Smooth muscle cell of the brain vasculature (primary cell): ENCODE measurements at places on chromosomes 3 and 15.

- DNase-seq = no peak
These were observed 62.4 kb downstream of the PBRM1 start for GRCh38 chr3:52623234-52623792.

GRCh38 chr15:30953731-30954378 is 37.6 kb downstream of the MTMR10 start:
- DNase-seq = peak; percentile 50

- no peak for DNase-seq
These were observed 316.4 kb downstream of the SOX2 start for GRCh38 chr3:182028081-182028480.

- no peak for DNase-seq
These were observed 64.7 kb upstream of the ACAD9 start for GRCh38 chr3:128814519-128815317.

- DNase-seq = peak; percentile 64
These were observed 32.7 kb downstream of the SMAD3 start for GRCh38 chr15:67097930-67098740.

DNA sequence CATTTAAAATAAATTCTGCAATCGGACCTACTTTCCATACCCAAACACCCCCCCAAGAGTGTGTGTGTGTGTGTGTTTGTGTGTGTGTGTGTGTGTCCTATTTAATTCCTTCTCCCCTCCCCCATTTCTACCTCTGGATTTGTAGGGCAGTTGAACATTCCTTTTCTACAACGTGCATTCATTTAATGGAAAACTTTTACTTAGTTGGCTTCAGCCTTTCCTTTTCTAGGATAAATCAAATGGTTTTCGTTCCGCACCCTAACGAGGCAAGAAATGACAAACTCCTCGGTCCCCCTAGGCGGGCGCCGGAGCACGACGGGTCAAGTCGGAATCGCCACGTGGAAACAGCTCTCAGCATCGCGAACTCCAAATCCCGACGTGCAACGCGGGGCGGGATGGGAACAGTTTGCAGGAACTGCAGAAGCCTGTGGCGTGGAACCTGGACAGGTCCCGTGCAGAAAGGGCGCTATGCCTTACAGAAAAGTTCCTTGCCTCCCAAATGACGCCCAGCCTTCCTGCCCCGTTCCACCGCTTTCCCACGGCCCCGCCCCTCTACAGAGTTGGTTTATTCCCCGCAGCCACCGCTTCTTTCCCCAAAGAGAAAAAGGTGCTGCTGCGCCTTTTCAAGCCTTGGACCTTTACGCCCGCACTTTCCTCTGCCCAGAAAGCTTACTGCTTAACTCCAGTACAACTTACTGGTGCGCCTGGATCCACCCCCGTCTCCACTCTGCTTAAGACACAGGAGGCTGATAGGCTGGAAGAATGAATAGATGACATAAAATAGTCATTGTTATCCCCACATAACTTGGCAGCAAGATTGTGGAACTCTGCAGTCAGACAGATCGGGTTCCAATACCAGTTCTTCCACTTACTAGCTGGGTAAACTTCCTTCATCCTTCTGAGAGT is 1.1 kb upstream of the EIF2B5 start:
- DNase-seq = no peak

GRCh38 chr3:194268654-194269512 is 82.2 kb downstream of the CPN2 start:
- no peak for DNase-seq

GRCh38 chr15:67241132-67241855 is 13.2 kb downstream of the AAGAB start:
- no peak for DNase-seq

DNA sequence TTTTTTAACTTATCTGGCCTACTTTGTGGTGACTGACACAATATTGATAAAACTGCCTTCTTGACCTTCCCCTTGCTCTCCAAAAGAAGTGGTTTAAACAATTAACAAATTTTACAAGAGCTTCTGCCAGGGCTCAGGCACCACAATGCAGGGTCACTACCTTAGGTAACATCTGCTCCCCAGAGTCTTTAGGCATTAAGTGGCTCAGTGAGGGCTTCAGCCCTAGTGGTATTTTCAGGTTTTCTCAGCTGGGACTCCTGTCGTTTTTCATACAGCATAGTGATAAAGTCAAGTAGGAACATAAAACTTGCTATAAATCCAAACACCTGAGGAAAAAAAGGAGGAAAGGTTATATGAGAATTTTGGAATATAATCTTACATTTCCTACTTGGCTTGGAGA is 18.9 kb downstream of the CMTM6 start:
- no peak for DNase-seq

DNA sequence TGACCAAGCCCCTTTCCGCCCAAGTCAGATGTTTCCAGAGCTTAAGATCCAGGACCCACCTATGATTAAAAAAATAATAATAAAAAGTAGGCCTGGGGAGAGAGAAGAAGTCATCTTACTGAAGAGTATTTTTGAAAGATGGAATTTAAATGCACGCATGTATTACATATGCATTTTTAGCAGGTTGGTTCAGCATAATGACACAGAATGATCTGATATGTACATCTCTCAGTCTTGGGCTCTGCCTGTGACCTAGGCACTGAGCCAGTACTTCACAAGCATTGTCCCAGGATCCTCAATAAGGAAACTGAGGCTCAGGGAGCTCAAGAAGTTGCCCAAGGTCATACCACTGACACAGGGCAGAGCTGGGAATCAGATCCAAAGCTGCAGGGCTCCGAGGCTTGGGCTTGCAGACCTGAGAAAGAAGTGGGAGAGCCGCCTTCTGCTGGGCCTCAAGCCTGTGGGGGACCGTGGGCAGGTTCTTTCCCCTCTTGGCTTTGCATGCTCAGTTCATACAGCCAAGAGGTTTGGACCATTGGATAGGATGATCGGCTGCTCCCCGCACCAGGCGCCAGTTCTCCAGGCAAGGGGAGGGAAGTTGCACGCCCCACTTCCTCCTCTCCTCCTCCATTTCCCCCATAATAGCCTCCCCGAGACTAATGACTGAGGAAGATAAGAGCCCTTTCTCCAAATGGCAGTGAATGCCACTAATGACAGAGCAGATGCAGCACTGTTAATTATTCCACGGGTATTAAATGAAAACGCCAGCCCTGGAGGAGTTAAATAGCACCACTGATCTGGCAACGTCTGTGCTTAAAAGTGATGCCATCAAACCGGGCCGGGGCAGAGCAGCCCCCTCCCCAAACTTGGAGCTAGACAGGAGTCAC is 6.9 kb downstream of the SLC6A1 start:
- no peak for DNase-seq

- peak; percentile 90 for DNase-seq
These were observed 52.4 kb downstream of the IL1RAP start for GRCh38 chr3:190566043-190566933.

DNA sequence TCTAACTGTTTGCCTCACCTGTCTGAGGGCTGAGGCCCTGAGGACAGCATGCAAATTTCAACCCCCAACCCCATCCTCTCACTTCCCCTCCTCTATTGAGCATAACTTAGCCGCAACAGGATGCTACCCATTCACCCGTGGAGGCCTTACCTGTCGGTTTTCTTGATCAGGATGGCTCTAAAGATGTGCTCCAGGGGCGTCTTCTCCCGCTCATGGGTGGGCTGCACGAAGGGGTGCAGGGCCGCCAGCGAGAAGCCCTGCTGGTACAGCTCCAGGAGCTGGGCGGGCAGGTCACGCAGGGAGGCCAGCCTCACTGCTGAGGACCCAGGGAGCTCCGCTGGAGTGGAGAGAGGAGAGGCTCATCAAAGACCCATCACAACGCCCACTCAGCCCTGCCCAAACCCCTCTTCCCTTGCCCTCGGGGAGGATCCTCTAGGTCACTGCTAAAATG is 79.8 kb downstream of the RFTN1 start:
- DNase-seq = no peak

GRCh38 chr15:78360367-78360801 is 20.2 kb downstream of the CRABP1 start:
- DNase-seq = no peak

GRCh38 chr15:72231833-72232478 is 966 bp upstream of the PKM start:
- DNase-seq = peak; percentile 18

DNA sequence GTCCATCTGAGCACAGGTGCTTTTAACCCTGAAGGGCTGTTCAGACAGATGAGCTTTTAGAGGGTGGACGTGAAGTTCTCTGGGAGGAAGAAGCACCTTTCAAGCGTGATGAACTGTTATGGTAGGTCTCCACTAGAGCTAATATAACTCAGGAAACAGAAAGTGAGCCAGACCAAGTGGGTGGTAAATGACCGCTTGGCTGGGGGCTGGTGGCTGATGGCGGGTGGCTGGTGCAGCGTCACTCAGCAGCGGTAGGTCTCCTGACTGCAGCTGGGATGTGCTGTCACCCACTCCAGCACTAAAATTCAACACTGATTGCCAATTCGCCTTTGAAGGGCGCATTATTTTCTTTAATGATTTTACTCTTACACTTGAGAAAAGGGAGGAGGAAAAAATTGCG is 31.2 kb upstream of the LACTB start:
- no peak for DNase-seq

GRCh38 chr3:157436583-157437291 is at the start of gene PTX3:
Gene PTX3 (plus strand): TSS chr3:157436850. CDS start chr3:157436934, 84 bp downstream.
- peak; percentile 36 for DNase-seq

DNA sequence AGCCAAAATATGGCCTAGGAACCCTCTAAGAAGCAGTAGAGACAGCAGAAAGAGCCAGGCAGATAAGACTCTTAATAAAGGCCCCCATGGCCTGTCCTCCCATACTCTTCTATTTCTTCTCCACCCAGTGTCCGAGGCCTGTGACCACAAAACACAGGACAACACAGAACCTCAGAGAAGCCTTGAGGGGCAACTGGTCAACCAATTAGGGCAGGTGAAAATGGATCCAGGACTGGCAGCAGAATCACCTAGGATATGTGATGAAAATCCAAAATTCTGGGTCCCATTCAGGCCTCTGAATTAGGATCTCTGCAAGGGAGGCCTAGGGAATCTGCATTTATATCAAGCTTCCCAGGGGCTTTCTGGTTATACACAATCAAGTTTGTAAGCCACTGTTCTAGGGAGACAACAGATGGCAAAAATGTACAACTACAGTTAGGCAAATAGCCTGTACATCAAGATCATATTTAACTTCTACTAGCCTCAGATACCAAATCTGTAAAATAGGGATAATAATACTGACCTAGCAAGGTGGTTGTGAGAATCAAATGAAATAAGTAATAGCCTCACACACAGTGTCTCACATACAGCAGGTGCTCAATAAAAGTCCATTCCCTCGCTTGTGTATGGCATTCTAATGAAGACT is 10.4 kb downstream of the RAB27A start:
- no peak for DNase-seq

- no peak for DNase-seq
These were observed 26.6 kb upstream of the KY start for GRCh38 chr3:134677196-134677986.

DNA sequence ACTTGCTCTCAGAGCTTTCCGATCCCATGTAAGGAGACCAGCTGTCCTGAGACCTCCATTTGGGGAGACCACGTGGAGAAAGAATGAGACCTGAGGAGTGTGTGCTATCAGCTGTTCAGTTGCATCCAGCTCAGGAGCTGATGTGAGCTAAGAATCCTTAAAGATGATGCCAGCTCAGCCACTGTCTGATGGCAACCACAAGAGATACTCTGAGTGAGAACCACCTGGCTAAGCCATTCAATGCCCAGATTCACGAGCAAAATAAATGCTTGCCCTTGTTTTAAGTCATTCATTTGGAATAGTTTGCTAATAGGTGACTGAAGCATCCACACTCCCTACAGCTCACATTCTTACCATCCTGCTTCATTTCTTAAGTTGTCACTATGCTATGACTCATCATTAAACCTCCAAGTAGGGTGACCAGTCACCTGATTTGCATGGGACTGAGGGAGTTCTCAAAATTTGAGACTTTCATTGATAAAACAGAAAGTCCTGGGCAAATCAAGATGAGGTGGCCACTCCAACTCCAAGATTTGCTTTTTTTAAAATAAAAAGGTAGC is 56.4 kb downstream of the SPTSSB start:
- DNase-seq = no peak

GRCh38 chr3:71537211-71537611 is 46.3 kb downstream of the FOXP1 start:
- DNase-seq = peak; percentile 81

- no peak for DNase-seq
These were observed 212.7 kb upstream of the P2RY1 start for GRCh38 chr3:152621967-152622810.

GRCh38 chr15:45262906-45263461 is 10.9 kb downstream of the SLC28A2 start:
- DNase-seq = no peak

- DNase-seq = no peak
These were observed 144.1 kb upstream of the TPRG1 start for GRCh38 chr3:189027626-189028155.

DNA sequence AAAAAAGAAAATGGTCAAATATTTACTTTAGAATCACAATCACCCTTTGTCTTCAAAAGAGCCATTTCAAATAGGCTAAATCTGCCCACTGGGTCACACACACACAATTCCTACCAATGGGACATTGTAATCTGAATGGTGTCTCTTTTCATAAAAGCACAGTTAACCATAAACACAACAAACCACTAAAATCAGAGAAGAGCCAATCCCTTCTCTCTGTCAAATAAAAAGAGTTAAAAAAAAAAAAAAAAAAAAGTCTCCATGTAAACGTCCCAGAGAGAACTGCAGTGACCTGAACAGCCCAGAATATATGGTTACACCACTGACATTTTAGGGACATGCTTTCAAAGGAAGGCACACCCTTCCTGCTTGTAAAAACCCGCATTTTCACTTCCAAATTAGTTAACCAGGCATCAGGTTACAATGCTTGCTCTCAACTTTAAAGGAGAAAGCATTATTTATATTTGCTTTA is 63.7 kb downstream of the PRICKLE2 start:
- no peak for DNase-seq

GRCh38 chr3:42507252-42507651 is 4.8 kb downstream of the VIPR1 start:
- no peak for DNase-seq

DNA sequence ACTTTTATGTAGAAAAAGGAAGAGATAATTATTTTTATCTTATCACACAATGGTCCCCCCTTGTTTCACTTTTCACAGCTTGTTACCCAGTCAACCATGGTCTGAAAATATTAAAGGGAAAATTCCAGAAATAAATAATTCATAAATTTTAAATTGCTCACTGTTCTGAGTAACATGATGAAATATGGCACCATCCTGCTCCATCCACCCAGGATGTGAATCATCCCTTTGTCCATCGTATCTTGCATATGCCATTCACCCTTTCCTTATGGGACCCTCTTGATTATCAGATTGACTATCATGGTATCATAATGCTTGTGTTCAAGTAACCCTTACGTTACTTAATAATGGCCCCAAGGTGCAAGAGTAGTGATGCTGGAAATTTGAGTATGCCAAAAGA is 43.7 kb downstream of the ANKRD28 start:
- DNase-seq = no peak

- no peak for DNase-seq
These were observed 107.2 kb downstream of the CHST2 start for GRCh38 chr3:143226678-143227291.

DNA sequence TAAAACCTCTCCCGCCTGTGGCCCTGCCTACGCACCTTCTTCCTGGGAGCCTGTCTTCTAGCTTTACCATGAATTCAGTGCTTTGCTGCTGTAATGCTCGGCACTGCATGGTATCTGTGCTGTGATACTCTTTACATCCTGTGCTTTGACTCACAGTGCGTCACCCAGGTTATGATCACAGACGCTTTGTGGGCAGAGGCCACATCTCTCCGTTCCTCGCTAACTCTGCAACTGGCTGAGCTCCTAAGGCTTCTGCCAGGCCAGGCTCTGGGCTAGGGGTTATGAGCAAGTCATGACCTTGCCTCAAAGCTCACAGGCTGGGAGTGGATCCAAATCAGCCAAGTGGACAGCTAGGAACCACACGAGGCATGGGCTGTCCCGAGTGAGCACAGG is 23.2 kb downstream of the SPTBN5 start:
- DNase-seq = peak; percentile 57
